ENCODE measurements at places on chromosomes 5 and 9. TPM values are rescaled to one million over a fixed set of nuclear protein-coding genes. Genes with fewer than 3 reads are reported as not detected.

The SOHLH1 gene
- not detected for total RNA-seq

The SHOC1 gene
- not detected for total RNA-seq

DNA sequence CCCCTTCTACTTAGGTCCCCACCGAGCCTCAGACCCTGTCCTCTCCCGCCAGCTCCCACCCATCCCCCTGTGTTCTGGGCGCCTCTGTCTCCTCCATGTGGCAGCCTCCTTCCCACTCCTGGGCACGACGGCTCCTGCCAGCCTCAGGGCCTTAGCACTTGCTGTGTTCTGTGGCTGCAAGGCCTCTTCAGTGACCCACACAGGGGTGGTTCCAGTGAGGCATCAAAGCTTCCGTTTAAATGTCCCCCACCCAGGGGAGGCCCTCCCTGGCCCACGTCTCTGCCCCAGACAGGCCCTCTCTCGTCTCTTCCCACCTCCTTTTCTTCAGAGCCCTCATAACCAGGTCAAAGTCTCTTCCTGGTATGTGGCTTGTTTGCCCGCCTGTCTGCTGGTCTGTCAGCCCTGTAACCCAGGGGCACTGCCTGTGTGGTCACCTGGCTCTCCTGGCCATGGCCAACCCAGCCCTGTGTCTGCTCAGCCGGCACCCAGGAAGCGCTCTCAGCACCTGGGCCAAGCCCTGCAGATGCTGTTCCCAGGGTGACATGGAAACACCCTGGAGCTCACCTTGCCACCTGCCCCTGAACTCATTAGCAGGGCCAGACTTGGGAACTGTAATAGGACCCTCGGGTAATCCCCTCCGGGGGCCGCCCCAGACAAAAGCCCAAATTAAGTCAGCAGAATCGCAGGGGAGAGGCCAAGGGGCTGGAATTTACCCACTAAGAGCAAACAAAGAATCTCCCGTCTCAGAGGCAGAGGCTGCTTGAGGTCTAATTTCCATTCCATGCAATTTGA is 33.7 kb downstream of the LHX3 start:
- no peak for DNase-seq

The FOXD4 gene
- total RNA-seq: not detected

- DNase-seq: no peak
These were observed 123.2 kb downstream of the JAKMIP2 start for GRCh38 chr5:147659166-147659929.

The FCHO2 gene
- total RNA-seq: 40.3 TPM

The NRARP gene
- total RNA-seq: 2.8 TPM

- no peak for DNase-seq
These were observed 25.9 kb upstream of the TESK1 start for GRCh38 chr9:35579130-35579529.

The BTNL9 gene
- total RNA-seq: 5.0 TPM

- no peak for DNase-seq
These were observed 1.4 kb downstream of the CAST start for GRCh38 chr5:96663608-96664007.

- no peak for DNase-seq
These were observed 25.2 kb downstream of the PRRC2B start for GRCh38 chr9:131419026-131419614.

The RNF224 gene
- not detected for total RNA-seq

- peak; percentile 74 for DNase-seq
These were observed 72.8 kb upstream of the ASTN2 start for GRCh38 chr9:117487555-117488175.
